ENCODE measurements at places on chromosomes 2 and 18.

- DNase-seq: no peak
Observed at GRCh38 chr2:64482765-64483504, 29.0 kb downstream of the LGALSL start.

DNA sequence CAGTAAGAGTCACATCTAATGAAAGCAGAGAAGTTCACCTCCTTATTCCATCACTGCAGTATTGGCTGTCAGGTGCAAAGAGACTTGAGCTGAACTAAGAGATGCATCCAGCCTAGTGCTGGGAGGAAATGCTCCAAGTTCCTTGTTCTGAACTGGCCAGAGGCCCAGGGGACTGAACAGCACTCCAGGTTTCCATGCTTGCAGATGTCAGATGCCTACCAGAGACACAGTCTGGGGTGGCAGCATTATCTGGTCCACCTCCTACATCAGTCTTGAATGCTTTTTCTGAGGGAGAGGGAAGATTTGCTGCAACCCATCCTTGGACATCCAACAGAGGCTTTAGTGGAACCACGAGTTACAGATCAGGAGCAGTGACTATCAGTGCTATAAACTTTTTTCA is 331.3 kb downstream of the CYRIA start:
- DNase-seq: no peak

DNA sequence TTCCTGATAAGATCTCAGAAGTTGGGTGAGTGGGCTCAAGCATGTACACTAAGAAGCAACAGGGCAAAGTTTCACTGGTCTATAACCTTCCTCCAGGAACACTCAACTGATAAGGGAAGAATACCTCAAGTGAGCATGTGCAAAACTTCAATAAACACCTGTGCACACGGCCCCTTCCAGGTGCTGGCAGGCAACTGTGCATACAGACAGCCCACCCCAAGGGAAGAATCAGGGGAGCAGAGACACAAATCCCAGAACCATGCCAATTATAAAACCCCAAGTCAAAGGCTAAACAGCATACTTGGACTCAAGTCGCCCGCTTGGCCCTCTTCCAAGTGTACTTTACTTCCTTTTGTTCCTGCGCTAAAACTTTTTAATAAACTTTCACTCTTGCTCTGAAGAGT is 85.9 kb upstream of the RTN4 start:
- DNase-seq: no peak

GRCh38 chr2:48851161-48851560 is 95.6 kb upstream of the LHCGR start:
- DNase-seq: no peak

GRCh38 chr18:7614042-7614441 is 46.9 kb downstream of the PTPRM start:
- no peak for DNase-seq

- no peak for DNase-seq
Observed at GRCh38 chr2:163210430-163210918, 371.9 kb upstream of the KCNH7 start.

GRCh38 chr2:203547356-203547755 is 12.3 kb upstream of the RAPH1 start:
- DNase-seq: no peak

DNA sequence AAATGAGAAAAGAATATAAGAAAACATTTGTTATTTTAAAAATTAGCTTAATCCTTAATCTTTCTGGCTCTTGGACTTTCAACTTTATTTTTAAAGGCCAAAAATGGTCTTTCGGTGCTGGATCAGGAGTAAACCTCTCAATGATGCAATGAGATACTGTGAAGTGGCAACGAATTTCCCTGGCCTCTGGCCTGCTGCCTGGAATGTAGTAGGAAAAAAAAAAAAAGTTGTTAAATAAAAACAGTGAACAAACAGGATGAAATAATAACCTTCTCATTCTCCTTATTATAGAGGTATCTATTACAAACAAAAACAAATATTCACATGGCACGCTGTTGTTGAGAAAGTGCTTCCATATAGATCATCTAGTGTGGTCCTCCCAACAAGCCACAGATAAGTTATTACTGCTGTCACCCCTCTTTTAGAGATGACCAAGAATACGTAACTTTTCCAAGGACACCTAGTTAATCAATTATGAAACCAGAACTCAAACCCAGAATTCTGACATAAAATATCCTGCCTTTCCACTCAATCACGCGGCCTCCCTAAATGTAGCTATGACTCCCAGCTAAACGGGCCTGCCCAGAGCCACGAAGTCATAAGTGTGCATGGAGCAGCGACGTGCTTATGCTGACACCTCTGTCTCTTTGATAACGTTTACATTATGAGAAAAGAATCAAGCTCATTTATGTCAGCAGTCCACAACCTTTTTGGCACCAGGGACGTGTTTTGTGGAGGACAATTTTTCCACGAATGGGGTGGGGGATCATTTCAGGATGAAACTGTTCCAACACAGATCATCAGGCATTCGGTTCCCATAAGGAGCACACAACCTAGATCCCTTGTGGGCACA is 170.9 kb downstream of the BCL2 start:
- DNase-seq: no peak

- no peak for DNase-seq
Observed at GRCh38 chr18:63063171-63063570, 256.4 kb downstream of the BCL2 start.

DNA sequence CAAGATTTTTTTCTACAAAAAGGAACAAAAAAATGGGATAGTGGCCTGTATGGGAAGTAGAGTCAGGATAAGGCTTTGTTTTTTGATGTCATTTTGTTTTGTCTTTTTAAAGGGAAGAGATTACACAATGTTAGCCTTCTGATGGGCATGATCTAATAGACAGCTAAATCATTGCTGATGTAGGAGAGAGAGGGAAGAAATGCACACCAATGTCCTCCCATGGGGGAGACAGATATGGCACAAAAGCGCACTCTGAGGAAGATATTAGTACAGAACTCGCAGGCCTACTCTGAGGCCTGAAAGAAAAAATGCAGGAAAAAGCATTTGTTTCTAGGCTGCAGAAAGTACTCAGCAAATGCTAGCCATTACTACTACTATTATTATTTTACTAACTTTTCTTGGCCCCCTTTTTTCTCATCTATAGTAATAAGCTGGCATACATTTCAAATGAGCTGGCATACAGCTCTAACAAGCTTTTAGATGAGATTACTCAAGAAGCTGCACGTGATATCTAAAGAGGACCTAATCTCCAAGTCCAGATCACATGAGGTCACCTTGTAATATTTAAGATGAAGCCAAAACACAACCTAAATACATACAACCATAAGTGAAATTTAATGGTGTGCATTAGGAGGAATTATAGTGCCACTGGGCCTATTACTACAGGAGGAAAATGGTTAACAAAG is 269.4 kb upstream of the TANK start:
- DNase-seq: no peak

- no peak for DNase-seq
Observed at GRCh38 chr2:54526226-54526879, 70.2 kb downstream of the SPTBN1 start.

- DNase-seq: no peak
Observed at GRCh38 chr2:60516383-60516811, 37.1 kb downstream of the BCL11A start.
